ENCODE measurements at places on chromosomes 6 and 20. TPM values are rescaled to one million over a fixed set of nuclear protein-coding genes. Genes with fewer than 3 reads are reported as not detected.
A peak's percentile ranks its signal among the peaks of the same experiment; 100 is the strongest.

DNA sequence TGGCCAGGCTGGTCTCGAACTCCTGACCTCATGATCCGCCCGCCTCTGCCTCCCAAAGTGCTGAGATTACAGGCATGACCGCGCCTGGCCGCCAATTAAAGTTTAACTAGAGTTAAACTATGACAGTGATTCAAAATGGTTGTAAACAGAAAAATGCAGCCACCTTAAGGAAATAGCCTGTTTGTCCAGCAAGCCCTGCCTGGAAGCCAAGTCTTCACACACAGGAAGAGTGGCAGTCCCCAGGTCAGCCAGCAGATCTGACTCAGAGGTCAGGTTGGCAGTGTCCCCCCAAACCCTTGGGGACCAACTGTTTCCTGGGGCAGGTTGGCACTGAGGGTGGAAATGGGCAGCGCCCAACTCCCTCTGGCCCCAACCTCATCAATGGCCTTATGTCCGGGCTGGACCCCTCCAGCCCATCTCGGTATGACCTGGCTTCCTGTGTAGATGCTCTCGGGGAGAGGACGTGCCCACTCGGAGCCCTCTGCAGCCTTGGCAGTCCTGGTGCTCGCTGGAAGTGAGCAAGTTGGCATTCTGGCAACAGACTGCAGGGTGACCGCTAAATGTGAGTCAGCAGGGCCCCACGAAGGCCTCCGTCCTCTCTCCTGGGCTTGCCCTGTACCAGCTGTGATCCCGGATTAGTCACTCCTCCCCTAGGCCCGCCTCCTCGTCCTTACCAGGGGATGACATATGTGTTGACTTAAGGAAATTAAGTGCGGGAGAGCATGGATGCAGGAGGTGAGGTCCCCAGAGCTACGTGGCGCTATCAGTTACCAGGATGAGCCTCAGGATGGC lies 9.7 kb upstream of the HSP90AB1 start:
- peak overlapping the region; percentile 35 for H3K4me3 ChIP-seq
- DNase-seq, result peak; percentile 95
- peak overlapping the region; percentile 95 for H3K27ac ChIP-seq
- peaks cover 24% of the 10 kb centered on the region for H3K4me1 ChIP-seq

GRCh38 chr6:13834790-13835189 lies 20.4 kb upstream of the MCUR1 start:
- no peaks in the 10 kb centered on the region for H3K4me1 ChIP-seq
- no peak overlapping the region for H3K4me3 ChIP-seq
- DNase-seq, result no peak
- H3K27ac ChIP-seq, result no peak overlapping the region

DNA sequence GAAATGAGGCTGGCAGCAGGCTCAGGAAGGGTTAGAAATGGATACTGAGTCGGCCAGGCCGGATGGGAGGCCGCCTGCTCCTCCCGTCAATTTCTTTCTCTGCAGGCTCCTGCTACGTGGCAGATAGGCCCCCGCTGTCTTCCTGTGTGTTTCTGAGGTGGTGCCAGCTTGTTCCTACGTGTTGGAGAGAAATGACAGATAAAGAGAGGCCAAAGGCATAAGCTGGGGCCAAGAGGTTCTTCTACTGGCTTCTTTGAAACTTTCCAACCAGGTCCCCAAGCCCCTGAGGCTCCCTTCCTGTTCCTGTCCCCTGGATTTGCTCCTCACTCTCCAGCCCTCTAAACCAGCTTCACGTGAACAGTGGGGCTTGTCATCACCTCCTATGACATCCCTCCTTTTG lies 76.8 kb downstream of the TCP11 start:
- H3K4me3 ChIP-seq, result no peak overlapping the region
- no peaks in the 10 kb centered on the region for H3K27me3 ChIP-seq
- no peaks in the 10 kb centered on the region for H3K36me3 ChIP-seq

DNA sequence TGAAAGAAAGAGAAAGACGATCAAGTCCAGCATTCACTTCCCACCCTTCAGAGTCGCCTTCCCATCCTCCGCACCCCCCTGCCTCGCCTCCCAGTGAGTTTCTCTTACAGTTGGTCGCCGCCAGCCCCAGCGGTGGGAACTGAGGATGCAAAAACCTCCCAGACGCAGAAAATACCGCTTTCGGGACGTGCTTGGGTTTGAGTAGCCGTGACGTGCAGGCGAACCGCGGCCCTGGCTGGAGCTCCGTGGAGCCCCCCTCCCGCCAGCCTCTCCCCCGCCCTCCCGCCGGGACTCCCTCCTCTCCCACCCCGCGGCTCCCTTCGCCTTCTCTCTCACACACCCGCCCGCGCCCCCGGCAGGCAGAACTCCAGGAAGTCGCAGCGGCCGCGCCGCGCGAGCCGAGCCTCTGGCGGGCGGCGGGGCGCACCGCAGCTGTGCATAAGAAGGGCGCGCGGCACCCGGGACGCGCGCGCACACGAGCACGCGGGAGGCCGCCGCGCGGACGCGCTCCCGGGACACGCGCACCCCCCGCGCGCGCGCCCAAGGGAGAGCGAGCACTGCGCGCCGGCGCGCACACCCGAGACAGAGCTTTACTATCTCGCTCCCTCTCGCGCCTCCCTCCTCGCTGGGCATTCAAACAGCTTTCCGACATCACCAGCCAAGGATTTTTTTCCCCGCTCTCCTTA lies at the start of gene ADGRB3:
ADGRB3 (plus strand) TSS at position 557 of the 686 bp plus-strand sequence. CDS start 3,394 bp downstream, outside the sequence.
- H3K27ac ChIP-seq, result peak within 1 kb of the TSS; percentile 58
- H3K36me3 ChIP-seq, result no peaks in the 10 kb centered on the region
- H3K27me3 ChIP-seq, result peaks cover 65% of the 10 kb centered on the region
- peak within 1 kb of the TSS; percentile 77 for H3K4me3 ChIP-seq
- peak; percentile 92 for DNase-seq
- no peaks in the 10 kb centered on the region for H3K4me1 ChIP-seq

GRCh38 chr6:158575550-158575949 lies 15.7 kb downstream of the TMEM181 start:
- no peak overlapping the region for H3K27ac ChIP-seq
- no peaks in the 10 kb centered on the region for H3K36me3 ChIP-seq
- H3K4me1 ChIP-seq, result no peaks in the 10 kb centered on the region
- H3K27me3 ChIP-seq, result no peaks in the 10 kb centered on the region
- DNase-seq, result no peak

DNA sequence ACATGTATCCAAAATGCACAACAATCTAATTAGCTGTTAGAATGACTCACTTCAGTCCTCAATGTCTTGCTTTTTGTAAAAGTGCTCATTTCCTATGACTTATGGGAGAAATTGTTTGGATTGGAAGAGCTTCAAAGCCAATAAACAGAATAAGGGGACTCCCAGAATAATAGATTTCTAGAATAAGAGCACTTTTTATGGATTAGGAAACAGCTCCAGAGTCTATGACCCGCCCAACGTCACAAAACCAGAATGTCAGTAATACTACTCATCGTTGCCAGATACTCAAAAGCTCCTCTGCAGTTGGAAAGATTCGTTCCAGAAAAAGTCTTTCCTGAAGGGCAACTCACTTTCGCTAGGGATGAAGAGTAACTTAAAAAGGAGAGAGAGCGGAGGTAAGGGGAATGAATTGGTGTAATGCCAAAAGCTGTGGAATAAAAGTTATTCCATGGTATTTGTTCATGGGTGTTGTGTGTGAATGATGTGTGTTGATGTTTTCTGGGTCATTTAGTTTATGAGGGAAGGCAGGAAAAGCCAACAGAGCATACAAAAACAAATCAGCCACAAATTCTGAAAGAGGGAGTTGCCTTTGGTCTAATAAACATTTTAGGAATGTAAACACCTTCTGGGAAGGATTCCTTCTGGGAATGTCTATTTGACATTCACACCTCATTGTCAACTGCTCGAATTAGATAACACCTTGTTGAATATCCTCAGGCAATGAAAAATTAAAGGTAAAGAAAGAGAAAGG lies 64.6 kb downstream of the SYNE1 start:
- no peak overlapping the region for H3K27ac ChIP-seq
- H3K36me3 ChIP-seq, result no peaks in the 10 kb centered on the region
- H3K4me3 ChIP-seq, result no peak overlapping the region

GRCh38 chr20:16123623-16124022 lies 449.6 kb downstream of the KIF16B start:
- no peaks in the 10 kb centered on the region for H3K27me3 ChIP-seq
- H3K4me3 ChIP-seq, result no peak overlapping the region
- no peak overlapping the region for H3K27ac ChIP-seq
- H3K36me3 ChIP-seq, result no peaks in the 10 kb centered on the region
- H3K4me1 ChIP-seq, result no peaks in the 10 kb centered on the region
- DNase-seq, result no peak

DNA sequence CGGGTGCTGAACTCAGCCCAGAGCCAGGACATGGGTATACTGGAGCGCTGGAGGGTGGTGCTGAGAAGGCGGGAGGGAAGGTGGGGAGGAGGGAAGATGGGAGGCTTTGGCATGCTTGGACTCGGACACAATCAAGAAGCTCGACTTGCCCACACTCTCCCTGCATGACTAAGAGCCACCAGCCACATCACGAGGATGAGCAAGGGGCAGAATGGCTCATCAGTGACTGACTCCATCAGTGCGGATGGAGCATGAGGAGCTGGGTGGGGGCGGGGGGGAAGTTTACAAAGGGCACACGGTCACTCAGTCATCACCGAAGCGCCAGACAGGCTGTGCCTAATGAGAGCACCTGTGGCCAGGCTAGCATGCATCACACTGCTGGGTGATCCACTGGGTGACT lies 222.8 kb downstream of the KIF16B start:
- H3K36me3 ChIP-seq, result no peaks in the 10 kb centered on the region
- H3K27me3 ChIP-seq, result no peaks in the 10 kb centered on the region
- no peak overlapping the region for H3K4me3 ChIP-seq
- no peaks in the 10 kb centered on the region for H3K4me1 ChIP-seq
- no peak overlapping the region for H3K27ac ChIP-seq

DNA sequence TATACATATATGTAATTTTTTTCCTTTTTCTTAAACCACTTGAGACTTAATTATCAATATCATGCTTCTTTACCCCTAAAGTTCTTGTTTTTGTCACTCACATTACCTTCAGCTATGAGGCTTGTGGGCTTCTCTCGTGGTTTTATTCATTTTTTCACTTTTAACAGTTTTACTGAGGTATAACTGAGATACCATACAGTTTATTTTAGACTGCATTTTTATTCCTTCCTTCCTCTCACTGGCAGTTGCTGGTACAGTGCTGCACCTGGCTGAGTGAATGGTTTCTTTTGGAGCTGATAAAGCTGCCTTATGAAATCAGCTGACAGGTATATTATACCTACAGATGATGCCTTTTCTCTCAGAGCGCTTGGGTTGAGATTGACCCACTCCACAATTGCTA lies 54.4 kb downstream of the LRP11 start:
- H3K27ac ChIP-seq, result no peak overlapping the region
- no peaks in the 10 kb centered on the region for H3K36me3 ChIP-seq
- H3K4me1 ChIP-seq, result no peaks in the 10 kb centered on the region
- no peaks in the 10 kb centered on the region for H3K27me3 ChIP-seq
- no peak for DNase-seq

The CCN6 gene
- not detected for total RNA-seq

The COL9A3 gene
- total RNA-seq, result 22.6 TPM

The TSHZ2 gene
- total RNA-seq, result 5.2 TPM

The MAPK13 gene
- total RNA-seq, result 41.2 TPM
